ENCODE measurements at places on chromosomes 7 and 10.

- no peak for DNase-seq
These were observed 30.1 kb upstream of the TNKS2 start for GRCh38 chr10:91768123-91768522.

GRCh38 chr10:100359030-100359432 is 12.0 kb downstream of the SCD start:
- DNase-seq, result no peak

DNA sequence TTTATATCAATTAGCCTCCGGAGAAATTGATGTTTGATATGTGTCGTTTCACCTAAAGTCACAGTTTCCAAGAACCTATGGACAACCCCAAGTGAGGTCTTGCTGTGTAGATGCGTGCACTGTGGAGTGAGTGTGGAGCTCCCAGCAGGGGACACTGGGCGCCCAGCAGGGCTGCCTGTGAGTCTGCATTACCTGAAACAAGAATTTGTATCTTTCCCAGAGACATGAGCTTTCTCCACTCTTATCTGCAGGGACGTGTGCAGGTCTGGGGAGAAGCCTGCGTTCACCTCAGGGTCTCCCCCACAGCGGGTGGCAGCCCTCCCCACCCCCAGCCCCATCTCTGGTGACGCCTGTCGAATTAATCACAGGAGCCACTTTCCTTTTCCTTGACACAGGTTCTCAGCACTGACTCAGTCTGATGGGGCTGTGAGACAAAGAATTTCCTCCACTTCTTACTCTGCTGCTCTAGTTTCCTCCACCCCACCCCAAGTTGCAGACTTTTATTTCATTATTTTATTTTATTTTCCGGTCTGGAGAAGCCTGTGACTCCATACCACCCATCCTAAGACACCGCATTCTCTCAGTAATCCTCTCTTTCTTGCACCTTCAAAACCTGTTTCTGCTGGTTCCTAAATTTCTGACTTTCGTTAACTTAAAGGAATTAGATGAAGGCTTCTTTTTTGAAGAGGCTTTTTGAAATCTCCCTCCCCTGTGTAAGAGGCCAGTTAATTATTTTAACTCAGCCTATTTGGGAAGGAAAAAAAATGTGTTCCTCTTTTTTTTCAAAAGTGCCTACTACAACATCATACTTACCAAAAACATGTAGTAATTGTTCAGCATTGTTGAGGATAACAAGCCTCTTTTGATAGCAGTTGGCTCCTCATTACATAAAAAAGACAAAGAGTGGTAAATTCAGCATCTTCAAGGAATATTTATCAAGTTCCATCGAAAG is 17.0 kb upstream of the INSIG1 start:
- no peak for DNase-seq

- no peak for DNase-seq
These were observed 184.9 kb upstream of the WDR11 start for GRCh38 chr10:120666308-120666707.

DNA sequence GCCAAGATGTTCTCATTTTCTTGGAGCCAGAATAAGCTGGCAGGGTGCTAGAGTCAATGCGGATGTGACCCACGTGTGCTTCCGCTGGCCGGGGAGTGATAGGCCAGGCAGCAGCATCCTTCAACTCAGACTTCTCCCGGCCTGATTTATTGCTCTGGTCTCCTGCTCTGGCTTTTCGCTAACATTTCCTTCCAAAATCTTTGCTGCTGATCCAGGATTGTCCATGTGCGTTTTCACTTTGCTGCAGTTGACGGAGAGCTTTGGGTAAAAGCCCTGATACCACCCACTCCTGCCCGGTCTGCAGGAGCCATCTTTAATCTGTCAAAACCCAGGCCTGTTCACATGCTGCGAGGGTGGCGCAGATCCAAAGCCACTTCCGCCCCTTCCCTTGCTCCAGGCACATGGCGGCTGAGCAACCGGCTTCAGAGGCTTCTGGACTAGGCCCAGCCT is 106.8 kb downstream of the CYP26A1 start:
- peak; percentile 82 for DNase-seq

DNA sequence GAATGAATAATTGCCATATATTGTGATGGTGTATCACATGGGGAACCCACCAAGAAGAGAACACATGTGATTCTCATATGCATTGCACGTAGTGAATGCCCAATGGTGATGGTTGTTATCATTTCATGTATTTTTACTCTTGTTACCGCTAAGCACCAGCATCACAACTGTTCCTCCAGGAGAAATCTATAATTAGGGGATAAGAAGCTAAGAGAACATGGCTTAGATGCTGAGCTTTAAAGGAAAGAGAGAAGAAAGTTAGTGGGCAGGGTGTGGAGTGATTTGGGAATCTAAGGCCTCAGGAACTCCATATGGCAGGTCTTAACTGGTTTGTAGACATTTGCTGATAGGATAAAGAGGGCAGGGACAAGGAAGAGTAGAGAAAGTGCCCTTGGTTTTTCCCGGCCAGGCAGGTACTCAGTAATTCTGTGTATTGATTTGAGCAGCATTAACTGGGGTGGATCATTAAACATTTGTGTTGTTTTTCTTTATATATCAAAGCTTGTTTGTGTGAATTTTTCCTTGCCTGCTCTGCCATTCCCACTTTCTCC is 145.9 kb downstream of the LRRC4 start:
- no peak for DNase-seq

GRCh38 chr7:22442187-22442881 is 57.7 kb downstream of the STEAP1B start:
- no peak for DNase-seq

DNA sequence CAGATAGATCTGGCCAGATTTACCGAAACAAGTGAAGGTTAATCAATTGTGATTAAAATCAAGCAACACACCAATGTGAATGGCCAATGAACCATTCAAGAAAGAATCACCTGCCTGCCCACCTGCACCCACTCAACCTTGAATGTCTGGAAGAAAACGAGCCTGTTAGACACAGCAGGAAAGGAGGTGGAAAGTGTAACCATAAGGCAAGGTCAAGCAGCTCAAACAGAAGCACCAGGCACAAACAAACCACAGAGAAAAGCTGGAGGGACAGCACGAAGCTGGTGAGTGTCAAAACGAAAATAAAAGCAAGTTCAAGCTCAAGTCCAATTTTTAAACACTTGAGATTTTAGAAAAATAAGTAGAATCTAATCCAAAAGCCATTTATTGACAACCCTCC is 64.9 kb downstream of the STEAP1B start:
- no peak for DNase-seq

DNA sequence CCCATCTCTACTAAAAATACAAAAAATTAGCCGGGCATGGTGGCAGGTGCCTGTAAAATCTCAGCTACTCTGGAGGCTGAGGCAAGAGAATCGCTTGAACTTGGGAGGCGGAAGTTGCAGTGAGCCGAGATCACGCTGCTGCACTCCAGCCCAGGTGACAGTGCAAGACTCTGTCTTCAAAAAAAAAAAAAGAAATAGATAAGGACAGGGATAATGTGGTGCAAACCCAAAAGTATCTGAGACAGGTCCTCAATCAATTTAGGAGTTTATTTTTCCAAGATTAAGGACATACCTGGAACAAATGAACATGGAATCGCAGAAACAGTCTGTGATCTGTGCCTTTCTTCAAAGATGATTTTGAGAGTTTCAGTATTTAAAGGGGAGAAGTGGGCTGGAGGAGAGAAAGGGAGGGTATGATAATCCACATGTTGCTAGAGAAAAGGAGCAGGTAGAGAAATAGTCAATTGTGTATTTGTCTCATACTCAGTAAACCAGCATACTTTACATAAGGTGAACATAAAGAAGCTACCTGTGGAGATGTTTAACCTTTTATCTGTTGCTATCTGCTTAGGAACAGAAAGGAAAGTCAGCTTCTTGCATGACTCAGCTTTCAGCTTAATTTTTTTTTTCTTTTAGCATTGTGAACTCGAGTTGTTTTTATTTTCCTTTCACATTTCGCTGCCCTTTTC is 4.9 kb upstream of the MTPN start:
- DNase-seq, result no peak

DNA sequence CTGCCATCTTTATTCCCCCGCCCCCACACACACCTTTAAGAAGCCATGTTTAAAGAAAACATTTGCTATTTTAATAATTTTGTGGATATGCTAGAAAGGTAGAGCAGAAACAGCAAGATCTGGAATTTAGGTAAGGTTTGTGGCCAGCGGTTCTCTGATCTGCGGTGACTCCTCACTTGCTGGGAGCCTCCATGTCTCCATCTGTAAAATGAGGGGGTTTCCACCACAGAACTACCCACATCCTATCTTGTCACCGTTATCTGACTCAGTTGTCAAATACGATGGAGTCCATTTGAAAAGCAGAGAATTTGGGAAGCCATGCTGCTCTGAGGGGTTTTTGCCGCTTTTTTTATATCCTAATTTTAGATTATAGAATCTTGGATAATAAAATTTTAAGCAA is 23.3 kb downstream of the MACC1 start:
- DNase-seq, result no peak

- no peak for DNase-seq
These were observed 332.0 kb downstream of the NXPH1 start for GRCh38 chr7:8765374-8765773.

DNA sequence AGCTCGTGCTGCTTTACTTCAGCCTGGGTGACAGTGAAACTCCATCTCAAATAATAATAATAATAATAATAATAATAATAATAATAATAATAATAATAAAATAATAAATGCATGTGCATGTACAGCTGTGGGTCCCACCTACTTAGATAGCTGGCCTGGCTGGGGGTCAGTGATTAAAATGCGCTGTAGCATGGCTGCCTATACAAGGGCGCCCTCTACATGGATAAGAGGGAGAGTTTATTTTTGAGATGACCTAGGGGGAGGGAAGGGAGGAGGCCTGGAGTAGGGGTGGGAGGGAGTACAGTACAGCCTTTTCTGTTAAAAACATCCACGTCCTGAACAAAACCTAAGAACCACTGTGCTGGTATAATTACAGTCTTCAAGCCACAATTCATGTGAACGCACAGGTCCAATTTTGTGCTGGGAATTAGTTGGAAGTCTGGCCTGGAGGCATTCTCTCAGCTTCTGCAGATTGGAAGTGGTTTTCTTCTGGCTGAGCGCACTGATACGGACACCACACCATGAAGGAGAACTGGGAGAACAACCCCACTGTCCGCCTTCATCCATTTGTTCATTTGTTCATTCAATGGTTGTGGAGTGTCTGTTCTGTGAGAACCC is 146.5 kb downstream of the TMEM178B start:
- no peak for DNase-seq

DNA sequence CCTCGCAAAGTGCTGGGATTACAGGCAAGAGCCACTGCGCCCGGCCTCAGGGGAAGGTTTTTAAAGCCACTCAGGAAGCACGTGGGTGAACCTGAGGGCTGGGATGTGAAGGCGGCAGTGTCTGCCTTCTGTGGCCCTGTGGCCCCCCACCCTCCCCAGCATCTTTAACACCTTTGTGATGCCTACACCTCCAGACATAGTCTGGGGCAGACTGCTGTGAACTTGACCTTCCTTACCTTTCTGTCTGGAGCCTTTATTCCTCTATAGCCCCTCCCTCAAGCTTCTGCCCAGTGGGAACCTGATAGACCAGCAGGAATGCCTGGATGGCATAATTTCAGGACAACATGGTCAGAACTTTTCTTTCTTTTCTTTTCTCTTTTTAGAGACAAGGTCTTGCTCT is 550.2 kb downstream of the GALNT17 start:
- no peak for DNase-seq

DNA sequence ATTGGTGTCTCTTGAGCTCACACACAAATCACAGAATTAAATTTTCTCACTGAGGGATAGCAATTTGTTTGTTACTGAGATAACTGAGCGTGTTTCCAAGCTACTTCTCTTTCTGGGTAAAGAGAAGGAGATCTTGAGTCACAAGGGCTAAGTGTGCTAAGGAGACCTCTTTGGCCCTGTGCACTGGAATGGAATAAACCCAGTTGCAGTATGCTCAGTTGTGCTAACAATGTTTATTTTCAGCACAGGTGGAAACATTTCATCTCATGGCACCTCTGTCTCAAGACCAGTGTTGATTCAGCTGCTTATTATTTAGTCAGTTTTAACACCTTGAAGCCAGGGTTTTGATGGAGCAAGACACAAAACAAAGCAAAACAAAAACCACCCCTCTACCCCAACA is 22.5 kb upstream of the UBE2H start:
- no peak for DNase-seq

DNA sequence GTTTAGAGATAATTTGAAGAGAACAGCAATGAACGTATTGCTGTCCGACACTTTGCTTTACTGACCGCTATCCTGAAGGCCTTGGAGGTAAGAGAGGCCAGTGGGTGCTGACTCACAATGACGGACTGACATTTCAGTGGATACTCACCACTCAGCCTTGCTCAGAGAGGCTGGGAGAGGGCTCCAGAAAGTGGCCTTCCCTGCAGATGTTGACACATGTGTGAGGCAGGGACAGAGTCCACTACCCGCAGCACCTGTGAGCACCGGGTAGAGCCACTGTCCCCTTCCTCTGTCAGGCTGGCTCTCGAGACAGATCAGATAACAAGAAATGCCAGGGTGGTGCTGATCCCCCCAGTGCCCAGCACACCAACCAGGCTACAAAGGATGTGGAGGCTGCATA is 75.0 kb downstream of the GPR26 start:
- no peak for DNase-seq

- no peak for DNase-seq
These were observed 169.2 kb upstream of the LYZL2 start for GRCh38 chr10:30798646-30799185.

DNA sequence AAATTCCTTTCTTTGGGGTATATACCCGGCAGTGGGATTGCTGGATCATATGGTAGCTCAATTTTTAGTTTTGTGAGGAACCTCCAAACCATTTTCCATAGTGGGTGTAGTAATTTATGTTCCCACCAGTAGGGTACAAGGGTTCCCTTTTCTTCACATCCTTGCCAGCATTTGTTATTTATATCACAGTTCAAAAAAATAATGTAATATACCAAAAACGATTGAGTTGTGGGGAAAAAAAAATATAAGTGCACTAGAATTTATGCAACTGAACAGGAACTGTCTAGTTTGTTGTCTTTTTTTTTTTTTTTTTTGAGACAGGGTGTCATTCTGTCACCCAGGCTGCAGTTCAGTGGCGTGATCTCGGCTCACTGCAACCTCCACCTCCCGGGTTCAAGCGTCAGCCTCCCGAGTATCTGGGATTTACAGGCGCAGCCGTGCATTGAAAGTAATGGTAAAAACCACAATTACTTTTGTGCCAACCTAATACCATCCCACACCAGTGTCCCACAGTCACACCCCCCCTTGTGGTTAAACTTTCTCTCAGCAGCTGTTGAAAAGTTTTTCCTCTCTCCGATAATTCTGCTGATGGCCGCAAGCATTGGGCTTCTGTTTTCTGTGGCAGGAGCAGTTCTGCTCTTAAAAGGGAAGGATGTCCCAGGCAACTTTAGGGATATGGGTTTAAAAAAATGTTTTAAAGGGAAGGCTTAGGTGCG is 6.8 kb upstream of the LAT2 start:
- peak; percentile 49 for DNase-seq

DNA sequence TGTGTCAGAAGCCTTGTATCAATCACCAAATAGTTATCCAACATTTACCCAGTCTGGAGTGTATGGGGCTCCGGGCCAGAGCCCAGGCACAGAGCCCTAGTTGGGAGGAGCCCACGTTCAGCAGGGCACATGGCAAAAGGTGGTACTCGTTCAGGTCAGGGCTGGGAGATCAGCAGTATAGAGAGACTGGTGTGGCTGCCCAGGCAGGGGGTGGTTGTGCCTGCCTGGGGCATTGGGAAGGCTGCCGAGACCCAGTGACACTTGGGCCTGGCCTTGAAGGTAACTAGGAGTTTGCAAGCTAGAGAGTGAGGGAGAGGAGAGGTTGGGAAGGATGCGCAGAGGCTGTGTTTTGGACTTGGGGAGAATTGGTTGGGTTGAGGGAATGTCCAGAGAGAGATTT is 48.9 kb upstream of the IGFBP3 start:
- DNase-seq, result no peak
